Stimulated activated CD4-positive, alpha-beta T cell treated with anti-CD3 and anti-CD28 coated beads, TNF-alpha, amount 100 ng/mL, for 24 hours (primary cell): ENCODE measurements at places on chromosomes 12 and 14.

GRCh38 chr14:26121181-26121580 lies 476.7 kb downstream of the NOVA1 start:
- DNase-seq, result no peak

DNA sequence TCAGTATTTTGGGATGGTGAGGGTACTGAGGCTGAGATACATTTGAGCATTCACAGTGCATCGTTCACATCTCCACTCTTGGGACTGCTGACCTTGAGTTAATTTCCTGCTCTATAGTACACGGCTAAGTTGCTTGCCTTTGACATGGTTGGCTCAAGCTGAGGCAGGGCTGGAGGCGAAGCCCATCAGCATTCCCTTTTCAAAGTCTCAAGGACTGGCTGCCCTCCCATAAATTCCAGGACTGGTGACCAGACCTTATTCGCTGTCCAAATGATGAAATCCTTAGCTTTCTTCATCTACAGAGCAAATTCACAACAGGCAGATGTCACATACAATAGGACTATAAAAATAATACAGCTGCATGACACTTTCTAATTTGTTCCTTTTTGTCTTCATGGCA lies 85.9 kb downstream of the SSPN start:
- DNase-seq, result no peak

- no peak for DNase-seq
Measured at GRCh38 chr12:67996347-67996746, 7.1 kb downstream of the IFNG-AS1 start.

GRCh38 chr12:76158518-76159321 lies 74.2 kb upstream of the NAP1L1 start:
- peak; percentile 58 for DNase-seq

- DNase-seq, result no peak
Measured at GRCh38 chr12:113855998-113856397, 110.1 kb downstream of the RBM19 start.

- no peak for DNase-seq
Measured at GRCh38 chr14:75224561-75224960, 48.1 kb upstream of the TMED10 start.

GRCh38 chr12:131947482-131948027 lies 2.2 kb upstream of the EP400 start:
- no peak for DNase-seq

GRCh38 chr12:94150240-94151121 lies 2.1 kb downstream of the PLXNC1 start:
- DNase-seq, result no peak

DNA sequence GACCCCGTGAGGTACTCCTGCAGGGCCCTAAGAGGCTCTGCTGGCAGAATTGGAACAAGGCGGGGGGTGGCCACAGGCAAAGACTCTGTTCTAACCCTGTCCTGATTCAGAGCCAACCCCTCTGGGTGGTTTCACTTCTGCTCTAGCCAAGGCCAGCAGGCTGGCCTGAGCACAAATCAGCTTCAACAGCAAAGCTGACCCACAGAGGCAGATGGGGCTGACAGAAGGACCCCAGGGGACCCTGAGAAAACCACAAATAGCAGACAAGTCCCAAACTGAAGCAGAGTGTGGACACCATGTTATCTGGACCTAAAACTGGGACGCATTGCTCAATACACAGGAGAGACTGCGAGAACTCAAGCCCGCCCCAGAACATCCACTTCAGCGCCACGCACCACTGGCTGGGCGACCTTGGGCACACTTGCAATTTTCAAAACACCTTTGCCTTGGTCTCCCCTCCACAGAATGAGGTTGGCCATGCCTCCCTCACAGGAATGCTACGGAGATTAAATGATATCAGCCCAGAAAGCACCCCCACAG lies 76.4 kb upstream of the DICER1 start:
- DNase-seq, result no peak

- no peak for DNase-seq
Measured at GRCh38 chr14:59882957-59883356, 12.4 kb upstream of the RTN1 start.

DNA sequence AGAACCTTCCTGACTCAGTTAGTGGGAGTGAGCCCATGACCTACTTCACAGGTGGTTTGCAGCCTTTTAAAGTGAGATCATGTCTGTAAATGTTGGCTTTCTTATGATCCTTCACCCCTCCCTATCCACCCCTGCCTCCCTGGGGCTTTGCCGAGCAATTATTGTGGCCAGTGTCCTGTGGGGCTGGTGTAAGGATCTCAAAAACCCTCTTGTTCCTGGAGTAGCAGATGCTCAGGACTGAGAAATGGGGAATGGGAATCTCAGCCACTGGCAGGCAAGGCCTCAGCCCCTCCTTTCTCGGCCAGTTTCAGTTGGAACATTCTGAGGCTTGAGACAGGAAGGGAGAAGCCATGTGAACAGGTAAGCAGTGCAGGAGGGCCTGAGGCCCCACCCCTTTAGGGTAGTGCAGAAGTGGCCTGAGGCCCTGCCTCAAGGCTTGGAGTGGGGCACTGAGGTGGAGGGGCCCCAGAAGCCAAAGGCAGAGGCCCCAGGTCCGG lies 53.8 kb downstream of the PLEKHG3 start:
- no peak for DNase-seq

DNA sequence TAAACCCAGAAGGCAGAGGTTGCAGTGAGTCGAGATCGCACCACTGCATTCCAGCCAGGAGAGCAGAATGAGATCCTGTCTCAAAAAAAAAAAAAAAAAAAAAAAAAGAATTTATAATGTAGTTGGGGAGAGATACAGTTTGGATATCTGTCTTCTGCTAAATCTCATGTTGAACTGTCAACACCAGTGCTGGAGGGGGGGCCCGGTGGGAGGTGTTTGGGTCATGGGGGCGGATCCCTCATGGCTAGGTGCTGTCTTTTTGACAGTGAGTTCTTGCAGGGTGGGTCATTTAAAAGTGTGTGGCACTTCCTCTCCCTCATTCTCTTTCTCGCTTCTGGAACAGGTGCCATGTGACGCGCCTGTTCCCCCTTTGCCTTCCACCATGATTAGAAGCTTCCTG lies 32.8 kb downstream of the CLIP1 start:
- no peak for DNase-seq

GRCh38 chr14:52112336-52113018 lies 43.6 kb upstream of the NID2 start:
- DNase-seq, result no peak

GRCh38 chr12:65952737-65953209 lies 128.5 kb downstream of the HMGA2 start:
- no peak for DNase-seq

- DNase-seq, result no peak
Measured at GRCh38 chr14:49546766-49547165, 39.4 kb downstream of the RPS29 start.

- peak; percentile 2 for DNase-seq
Measured at GRCh38 chr12:66107451-66107915, 23.1 kb downstream of the LLPH start.

DNA sequence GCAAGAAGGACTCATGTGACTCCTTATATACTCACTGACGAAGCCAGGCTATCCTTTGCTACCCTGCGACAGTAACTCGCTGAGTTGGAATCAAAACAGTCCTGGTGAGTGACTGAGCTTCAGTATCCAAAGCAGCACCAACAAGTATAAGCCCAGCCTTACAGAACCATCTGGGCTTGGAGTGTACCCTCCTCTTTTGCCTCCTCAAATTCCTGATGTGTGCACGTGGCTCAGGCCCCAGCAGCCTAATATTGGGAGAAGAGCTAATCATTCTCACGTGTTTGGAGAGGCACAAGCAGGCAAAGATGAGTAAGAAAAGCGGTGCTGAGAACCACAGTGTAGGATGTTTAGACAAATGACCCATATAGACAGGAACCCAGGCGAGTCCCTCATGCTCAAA lies 34.4 kb downstream of the PPTC7 start:
- DNase-seq, result no peak

- DNase-seq, result no peak
Measured at GRCh38 chr12:130127912-130128789, 34.1 kb upstream of the FZD10 start.

DNA sequence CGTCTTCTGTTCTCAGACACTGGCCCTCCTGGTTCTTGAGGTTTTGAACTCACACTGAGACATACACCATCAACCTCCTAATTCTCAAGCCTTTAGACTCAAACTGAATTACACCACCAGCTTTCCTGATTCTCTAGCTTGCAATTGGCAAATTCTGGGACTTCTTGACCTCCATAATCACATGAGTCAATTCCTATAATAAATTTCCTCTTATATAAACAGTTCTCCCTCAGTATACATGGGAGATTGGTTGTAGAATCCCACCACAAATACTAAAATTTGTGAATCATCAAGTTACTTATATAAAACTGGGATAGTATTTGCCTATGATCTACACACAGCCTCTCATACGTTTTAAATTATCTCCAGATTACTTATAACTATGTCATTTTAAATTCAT lies 162.2 kb downstream of the DIO2 start:
- no peak for DNase-seq

DNA sequence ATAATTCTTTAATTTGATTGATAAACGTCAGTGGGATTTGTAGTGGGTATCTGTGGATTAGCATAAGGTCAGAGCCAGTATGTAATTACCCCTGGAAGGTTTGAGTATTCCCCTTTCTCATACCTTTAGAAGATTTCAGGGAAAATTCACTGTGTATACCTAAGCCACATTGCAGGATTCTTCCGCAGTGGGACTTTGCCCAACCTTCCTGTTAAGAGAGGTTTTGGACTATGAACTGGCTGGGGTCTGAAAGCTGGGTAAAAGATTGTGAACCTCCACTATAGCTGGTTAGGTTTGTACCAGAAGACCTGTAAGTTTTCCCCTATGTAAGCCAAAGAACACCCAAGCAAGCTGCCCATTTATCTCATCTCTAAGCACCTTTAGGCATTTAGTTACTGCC lies 150.2 kb downstream of the TTC6 start:
- DNase-seq, result no peak

DNA sequence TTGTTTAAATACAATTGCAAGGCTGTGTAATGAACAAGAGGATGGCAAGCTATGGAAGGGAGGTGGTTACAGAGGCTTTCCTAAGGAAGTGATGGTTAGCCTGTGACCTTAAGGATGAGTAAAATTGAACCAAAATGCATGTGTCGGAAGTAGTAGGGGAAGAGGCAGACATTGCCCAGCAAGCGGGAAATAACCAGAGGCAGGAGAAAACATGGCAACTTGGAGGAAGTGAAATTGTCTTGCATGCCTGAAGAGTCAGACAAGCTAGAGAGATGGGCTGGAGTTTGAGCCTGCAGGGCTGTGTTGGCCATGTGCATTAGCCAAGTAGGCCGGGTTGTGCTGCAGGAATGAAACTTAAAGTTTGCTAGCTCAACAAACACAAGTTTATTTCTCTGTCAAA lies 96.2 kb downstream of the BTG1 start:
- no peak for DNase-seq

DNA sequence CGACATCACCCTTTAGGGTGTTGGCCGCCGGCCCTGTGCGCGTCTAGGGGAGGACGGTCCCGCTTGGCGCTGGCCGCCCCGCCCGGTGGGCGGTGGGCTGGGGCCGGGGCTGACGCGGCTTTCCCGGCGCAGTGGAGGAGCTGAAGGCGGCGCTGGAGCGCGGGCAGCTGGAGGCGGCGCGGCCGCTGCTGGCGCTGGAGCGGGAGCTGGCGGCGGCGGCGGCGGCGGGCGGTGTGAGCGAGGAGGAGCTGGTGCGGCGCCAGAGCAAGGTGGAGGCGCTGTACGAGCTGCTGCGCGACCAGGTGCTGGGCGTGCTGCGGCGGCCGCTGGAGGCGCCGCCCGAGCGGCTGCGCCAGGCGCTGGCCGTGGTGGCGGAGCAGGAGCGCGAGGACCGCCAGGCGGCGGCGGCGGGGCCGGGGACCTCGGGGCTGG lies 3.6 kb downstream of the TNFAIP2 start:
- DNase-seq, result no peak

DNA sequence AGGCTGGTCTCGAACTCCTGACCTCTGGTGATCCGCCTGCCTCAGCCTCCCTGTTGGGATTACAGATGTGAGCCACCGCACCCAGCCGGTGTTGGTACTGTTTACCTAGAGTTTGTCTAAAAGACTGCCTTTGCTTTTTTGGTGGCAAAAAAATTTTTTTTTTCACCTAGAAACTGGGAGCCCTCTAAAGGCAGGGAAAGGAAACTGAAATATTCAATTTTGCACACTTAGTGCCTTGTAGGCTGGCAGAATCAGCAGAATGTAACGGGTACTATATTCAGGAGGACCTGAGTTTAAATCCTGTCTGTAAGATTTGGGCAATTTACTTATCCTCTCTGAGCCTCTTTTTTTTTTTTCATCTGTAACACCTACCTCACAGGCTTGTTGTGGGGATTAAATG lies 43.6 kb downstream of the PAPLN start:
- DNase-seq, result no peak

- no peak for DNase-seq
Measured at GRCh38 chr14:39734306-39734705, 302.1 kb upstream of the FBXO33 start.

- DNase-seq, result no peak
Measured at GRCh38 chr14:39467889-39468524, 35.8 kb upstream of the FBXO33 start.

GRCh38 chr12:120235369-120236323 lies 29.9 kb downstream of the PXN start:
- DNase-seq, result no peak

- no peak for DNase-seq
Measured at GRCh38 chr14:75399843-75400775, 27.7 kb upstream of the JDP2 start.

DNA sequence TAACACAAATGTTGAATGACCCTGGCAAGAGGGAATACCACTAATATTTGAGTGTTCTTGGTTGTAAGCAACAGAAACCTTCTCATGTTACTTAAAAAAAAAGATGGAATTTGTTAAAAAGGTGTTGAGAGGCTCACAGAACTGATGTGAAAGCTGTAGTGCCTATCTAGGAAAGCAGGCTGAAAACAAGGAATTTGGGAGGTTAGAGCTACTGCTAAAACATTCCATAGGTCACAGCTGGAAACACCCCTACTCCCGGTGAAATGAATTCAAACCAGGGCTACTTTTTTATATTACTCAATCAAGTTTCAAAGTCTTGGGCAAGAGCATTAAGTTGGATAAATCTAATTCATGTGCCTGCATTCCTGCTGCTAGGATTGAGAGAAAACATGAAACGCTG lies 104.1 kb downstream of the SLC35F4 start:
- no peak for DNase-seq

DNA sequence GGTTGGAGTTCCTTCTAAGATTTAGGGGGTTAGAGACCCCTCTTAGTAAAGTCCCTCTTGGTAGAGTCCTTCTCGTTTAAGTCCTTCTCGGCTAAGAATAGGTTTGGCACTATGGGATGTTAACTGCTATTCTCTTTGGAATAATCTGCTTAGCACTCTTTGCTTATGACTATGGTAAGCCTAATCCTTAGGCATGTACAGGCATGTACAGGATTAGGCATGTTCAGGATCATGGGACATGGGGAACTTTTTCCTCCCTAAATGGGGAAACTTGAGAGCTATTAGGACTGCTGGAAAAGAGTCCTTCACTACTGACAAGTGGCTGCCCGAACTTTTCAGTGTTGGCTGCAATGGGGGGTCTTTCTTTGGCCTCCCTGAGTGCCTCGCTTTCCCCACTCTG lies 193.3 kb downstream of the TMEM117 start:
- no peak for DNase-seq

GRCh38 chr14:100523131-100523842 lies 63.9 kb downstream of the BEGAIN start:
- no peak for DNase-seq
